Neuronal stem cell (in vitro differentiated cells): ENCODE measurements at places on chromosomes 2 and 18.

- no peak overlapping the region for H3K4me3 ChIP-seq
- no peak overlapping the region for H3K27ac ChIP-seq
- peaks cover 44% of the 10 kb centered on the region for H3K36me3 ChIP-seq
- DNase-seq = no peak
Measured at GRCh38 chr2:38353402-38353801, 23.7 kb downstream of the ATL2 start.

DNA sequence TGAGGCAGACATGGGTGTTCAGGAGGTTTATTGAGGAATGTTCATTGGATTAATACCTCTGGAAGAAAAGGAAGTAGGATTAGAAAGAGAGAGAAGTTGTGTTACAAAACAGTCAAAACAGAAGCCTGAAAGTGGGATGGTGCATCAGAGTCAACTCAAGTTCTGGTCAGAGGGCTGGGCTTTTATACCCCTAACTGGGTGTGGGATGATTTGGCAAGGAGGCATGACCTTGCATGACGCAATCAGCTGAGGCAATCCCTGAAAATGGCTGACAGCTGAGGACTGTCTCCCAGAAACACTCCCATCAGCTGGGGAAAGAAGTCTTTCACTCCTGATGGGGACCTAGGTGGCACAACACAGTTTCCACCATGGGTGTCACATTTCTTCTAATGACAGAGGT lies 818.2 kb downstream of the SATB2 start:
- H3K27ac ChIP-seq = no peak overlapping the region
- no peak overlapping the region for H3K4me3 ChIP-seq
- H3K36me3 ChIP-seq = no peaks in the 10 kb centered on the region
- H3K4me1 ChIP-seq = no peaks in the 10 kb centered on the region
- DNase-seq = no peak

GRCh38 chr18:55753643-55754263 lies 165.8 kb upstream of the TCF4 start:
- H3K36me3 ChIP-seq = no peaks in the 10 kb centered on the region
- no peak overlapping the region for H3K4me3 ChIP-seq
- H3K27me3 ChIP-seq = no peaks in the 10 kb centered on the region
- H3K4me1 ChIP-seq = no peaks in the 10 kb centered on the region
- H3K27ac ChIP-seq = no peak overlapping the region
- DNase-seq = no peak

GRCh38 chr18:47149457-47150028 lies 757 bp downstream of the HDHD2 start:
- peak overlapping the region; percentile 87 for H3K27ac ChIP-seq
- H3K27me3 ChIP-seq = no peaks in the 10 kb centered on the region
- H3K4me1 ChIP-seq = peaks cover 2% of the 10 kb centered on the region
- H3K4me3 ChIP-seq = peak overlapping the region; percentile 72

GRCh38 chr18:25093141-25093540 lies 258.8 kb downstream of the ZNF521 start:
- no peak for DNase-seq
- H3K4me3 ChIP-seq = no peak overlapping the region
- H3K27ac ChIP-seq = no peak overlapping the region
- no peaks in the 10 kb centered on the region for H3K4me1 ChIP-seq
- H3K27me3 ChIP-seq = no peaks in the 10 kb centered on the region
